ENCODE measurements at places on chromosomes 3 and 15. TPM values are rescaled to one million over a fixed set of nuclear protein-coding genes. Genes with fewer than 3 reads are reported as not detected.

GRCh38 chr15:78154955-78155354 lies 5.8 kb downstream of the IDH3A start:
- no peaks in the 10 kb centered on the region for H3K36me3 ChIP-seq
- H3K4me1 ChIP-seq, result peaks cover 18% of the 10 kb centered on the region
- no peak for DNase-seq
- H3K4me3 ChIP-seq, result no peak overlapping the region

P2RY14 gene
- 3.3 TPM for total RNA-seq

LEO1 gene
- 25.5 TPM for total RNA-seq

DPH3 gene
- total RNA-seq, result 21.0 TPM
